Stimulated activated CD4-positive, alpha-beta T cell treated with anti-CD3 and anti-CD28 coated beads, Interleukin-2, amount 100 ng/mL, for 24 hours (primary cell): ENCODE measurements at places on chromosomes 3 and 15.

- no peak for DNase-seq
These were observed 136.7 kb downstream of the GBE1 start for GRCh38 chr3:81624756-81625155.

- no peak for DNase-seq
These were observed 19.9 kb upstream of the GOLGA8J start for GRCh38 chr15:30062881-30063280.

DNA sequence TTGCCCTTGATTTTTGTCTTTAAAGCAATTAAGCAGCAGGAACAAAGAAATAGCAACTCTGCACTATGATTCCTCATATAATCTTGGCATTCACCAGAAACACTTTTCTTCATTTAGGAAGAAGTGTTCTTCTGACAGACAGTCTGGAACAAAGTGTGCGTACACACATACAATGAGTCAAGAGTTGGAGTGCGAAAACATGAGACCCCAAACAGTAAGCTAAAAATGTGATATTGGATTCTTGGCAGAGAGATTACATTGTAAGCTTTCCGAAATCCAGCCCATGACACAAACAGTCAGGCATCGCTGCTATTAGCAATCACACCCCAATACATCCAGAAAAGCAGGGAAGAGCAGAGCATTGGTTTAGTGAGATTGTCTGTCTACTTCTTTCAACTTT lies 306.7 kb upstream of the TBC1D5 start:
- no peak for DNase-seq

- no peak for DNase-seq
These were observed 221.7 kb downstream of the CGGBP1 start for GRCh38 chr3:87837076-87837475.

DNA sequence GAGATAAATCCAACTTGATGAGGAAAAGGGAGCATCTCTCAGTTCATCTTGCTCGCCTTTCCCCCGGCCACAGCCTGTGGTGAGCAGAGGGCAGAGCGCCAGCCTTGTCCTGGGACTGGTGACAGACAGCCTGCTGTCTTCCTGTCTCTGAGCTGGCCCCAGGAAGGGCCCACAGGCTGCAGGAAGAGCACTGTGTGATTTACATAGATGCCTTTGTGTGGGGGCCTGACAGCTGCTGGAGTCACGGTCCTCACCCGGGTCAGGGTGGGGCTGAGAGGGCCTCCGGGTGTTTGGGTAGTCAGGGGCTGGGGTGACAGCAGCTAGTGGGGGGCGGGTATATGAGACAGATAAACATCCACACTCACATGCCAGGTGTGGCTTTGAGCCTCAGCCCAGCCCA lies 29.3 kb downstream of the PLA2G4D start:
- DNase-seq, result no peak

DNA sequence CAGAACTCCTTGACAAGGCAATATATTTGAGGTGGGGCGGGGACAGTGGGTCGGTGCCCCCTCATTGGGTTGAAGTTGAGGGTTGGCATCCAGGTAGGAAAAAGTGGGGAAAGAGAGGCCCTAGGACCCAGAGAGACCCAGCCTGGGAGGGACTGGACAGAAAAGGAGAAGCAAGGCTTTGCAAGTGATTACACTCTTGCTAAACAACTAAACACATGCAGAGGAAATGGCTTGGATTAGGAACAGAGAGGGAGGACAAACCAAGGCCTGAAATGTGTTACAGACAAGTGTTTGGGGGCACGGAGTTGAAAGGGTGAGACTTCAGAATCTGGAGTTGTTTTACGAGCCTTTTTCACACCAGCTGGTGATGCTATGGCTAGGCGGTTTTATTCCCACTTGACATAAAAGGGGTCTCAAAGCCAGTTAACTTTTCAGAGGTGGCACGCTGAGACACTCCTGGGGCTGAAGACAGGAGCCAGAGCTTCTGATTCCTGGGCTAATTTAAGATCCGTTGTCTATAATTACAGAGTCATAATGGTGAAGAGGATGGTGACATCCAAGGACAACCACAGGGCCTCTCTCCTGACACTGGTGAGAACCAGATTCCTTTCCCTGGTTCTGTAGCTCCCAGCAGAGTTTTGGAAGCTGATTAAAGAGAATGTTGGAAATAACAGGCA lies 7.7 kb upstream of the KCTD6 start:
- no peak for DNase-seq

GRCh38 chr15:88403351-88403791 lies 63.8 kb downstream of the MRPL46 start:
- DNase-seq, result no peak

GRCh38 chr3:176663837-176664831 lies 533.1 kb downstream of the TBL1XR1 start:
- no peak for DNase-seq

DNA sequence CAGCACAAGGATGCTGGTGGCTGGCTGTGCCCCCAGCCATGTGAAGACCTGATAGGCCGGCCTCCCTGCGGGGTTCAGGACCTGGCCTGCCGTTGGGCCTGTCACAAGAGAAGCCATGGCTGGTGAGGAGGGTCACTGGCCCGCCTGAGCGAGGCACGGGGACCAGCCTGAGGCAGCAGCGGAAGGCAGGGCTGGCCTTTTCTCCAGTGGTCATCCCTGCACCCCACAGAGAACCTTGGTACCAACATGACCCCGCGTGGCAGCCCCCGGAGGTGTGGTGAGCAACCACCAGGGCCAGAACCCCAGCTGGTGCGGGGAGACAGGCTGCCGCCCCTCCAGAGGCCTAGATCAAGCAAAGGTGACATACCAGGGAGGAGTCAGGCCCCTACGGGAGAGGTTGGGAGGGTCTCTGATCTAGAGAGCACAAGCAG lies 134.1 kb upstream of the MEF2A start:
- no peak for DNase-seq

DNA sequence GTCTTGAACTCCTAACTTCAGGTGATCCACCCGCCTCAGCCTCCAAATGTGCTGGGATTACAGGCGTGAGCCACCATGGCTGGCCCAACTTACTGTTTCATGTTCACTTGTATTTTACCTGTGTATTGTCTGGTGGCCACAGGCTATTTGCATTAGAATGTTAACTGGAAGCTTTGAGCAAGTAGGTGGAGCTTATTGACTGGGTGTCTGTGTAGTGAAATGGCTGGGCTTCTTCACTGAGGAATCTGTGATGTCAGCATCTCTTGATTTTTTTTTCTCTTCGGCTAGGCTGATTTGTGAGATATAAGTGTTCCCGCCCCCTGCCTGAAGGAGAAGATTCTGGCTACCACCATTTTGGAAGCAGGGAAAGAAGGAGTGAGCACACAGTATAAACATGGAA lies 237.8 kb upstream of the PEX5L start:
- no peak for DNase-seq

DNA sequence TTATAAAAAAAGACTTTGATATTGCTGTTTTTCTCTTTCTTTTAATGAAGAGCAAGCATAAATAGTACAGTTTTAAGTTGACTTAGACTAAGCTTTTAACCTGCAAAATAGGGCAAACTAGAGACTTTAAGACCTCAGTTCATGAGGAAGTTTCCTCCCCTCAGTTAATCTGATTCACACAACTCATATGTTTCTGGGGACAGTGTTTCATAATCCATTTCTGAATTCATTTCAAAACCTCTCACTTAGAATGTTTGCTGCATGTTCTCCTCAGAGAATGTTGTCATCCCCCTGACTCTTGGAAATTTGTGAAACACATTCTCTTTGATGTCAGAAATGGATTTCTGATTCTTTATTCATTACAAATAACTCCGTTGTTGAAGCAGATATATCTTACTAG lies 79.3 kb upstream of the SKOR1 start:
- DNase-seq, result no peak

DNA sequence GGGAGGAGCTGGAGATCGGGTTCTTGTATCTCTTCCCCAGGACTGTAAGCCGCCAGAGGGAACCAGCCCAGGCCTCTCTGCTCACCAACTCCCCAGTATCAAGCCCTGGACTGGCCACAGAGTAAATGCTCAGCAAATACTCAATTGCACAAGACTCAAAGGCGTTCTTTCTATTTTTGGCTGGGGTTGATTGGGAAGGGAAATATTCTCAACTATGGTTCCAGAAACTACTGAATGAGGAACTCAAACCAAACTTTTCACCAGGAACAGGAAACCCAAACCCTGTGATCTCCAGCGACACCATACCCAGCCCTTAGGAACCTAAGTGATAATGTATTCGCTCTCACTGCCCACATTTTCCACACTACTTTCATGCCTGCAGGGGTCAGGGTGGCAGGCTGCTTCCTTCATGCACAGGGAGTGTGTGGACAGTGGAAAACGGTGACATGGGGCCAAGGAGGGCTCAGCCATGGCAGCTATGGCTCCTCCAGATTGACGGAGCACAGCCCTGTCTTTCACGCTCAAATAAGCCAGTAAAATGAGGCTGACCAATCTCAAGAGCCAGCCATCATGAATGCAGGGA lies 124.7 kb upstream of the RAD18 start:
- DNase-seq, result no peak

- no peak for DNase-seq
These were observed 272.4 kb downstream of the TIGIT start for GRCh38 chr3:114566162-114566755.

DNA sequence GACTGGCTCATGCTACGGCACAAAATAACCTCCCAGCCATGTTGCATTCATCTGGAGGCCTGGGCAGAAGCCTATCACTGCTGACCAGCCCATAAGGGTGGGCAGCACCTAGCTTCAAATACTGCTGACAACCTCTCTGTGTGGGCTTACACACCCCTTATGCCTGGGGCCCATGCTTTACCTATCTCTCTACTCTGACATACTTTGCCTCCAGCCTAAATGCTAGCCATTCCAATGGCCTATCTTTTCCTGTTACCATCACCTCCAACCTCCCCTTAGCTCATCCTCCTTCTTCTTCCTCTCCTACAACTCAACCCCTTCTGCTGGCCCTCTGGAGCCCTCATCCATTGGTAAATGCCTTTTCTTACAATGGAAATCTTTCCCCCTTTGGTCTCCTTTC lies 41.0 kb upstream of the PPP2R3A start:
- DNase-seq, result no peak

DNA sequence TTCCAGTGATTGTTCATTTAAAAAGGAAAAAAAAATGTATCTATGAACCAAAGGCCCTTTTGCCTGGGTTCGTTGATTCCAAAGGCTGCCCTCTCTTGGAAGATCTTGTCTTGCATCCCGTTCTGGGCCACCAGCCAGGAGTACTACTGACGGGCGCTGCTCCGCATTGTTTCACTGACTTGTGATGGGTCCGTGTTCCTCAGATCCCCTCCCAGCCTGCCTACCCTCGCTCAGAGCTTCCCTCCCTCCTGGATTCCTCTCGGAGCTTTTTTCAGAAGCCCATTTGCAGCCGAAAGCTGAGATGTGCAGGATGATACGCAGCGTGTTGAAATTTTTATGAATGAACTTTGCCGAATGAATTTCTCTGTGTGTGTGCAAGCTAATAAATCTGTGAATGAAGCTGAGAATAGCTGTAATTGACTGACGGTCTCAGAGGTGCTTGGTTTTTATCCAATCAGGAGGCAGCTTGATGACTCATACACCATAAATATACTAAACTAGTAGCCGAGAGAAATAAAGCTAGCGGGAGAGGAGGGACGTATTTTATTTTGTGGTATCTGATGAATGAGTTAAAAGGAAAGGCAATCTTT lies at the start of gene SHC4:
Gene SHC4 (minus strand): TSS at position 396 of the 590 bp plus-strand sequence. CDS start 904 bp downstream, outside the sequence.
- peak; percentile 22 for DNase-seq

GRCh38 chr3:144521131-144521530 lies 549.5 kb downstream of the DIPK2A start:
- DNase-seq, result no peak

DNA sequence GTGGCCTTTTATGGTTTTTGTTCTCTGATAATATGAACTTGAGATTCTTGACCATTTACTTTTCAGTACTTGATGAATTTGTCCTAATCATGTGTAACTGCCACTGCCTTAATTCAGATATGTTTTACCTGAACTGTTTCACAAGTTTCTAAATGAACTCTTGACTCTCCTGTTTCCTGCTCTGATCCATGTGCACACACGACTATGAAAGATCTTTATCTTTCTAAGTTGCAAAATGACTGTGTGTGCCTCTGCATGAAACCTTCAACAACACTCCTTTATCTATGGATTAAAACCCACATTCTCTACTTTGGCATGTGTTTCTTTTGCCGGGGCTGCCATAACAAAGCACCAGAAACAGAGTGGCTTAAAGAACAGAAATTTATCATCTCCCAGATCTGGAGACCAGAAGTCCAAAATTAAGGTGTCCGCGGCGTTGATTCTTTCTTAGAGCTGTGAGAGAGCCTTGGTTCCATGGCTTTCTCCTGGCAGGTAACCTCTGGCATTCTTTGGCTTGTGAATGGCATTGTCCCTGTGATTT lies 275.0 kb downstream of the ADAMTSL3 start:
- no peak for DNase-seq

- no peak for DNase-seq
These were observed 233.2 kb downstream of the RPLP1 start for GRCh38 chr15:69685512-69686452.

DNA sequence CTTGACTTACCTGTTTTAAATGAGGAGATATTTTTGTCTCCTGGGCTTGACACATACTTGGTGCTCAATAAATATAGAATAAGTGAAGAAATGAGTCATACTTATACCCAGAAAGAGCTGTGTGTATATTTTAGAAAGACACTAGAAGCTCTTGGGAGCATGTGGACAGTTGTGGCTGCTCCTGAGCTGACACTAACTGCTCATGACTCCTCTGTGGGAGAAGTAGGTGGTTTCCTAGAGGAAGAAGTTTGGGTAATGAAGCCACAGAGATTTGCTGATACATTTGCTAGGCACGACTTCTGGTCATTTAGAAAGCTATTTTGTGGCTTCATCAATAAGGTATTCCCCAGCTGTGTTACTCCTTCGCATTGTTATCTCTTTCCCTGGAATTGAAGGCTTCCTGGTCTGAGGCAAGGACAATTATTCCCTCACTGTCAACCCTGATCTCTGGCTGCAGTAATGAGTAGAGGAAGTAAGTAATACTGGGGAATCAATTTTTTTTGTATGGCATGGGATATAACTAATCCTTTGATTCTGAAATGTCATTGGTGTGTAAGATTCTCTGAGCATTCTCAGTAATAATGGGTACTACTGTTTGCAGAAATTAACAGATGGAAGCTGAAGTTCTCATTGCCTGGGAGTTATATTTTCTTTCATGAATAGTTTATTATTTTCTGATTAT lies 79.6 kb upstream of the DCBLD2 start:
- no peak for DNase-seq

GRCh38 chr15:66882251-66883020 lies 180.4 kb downstream of the SMAD6 start:
- no peak for DNase-seq

- no peak for DNase-seq
These were observed 2.2 kb downstream of the CAND2 start for GRCh38 chr3:12798559-12799179.
